NCI-H1417 (cell line): ENCODE measurements at places on chromosomes 5 and 9.

- no peak for DNase-seq
Observed at GRCh38 chr5:42591015-42591414, 165.6 kb upstream of the CCDC152 start.

- peak; percentile 22 for DNase-seq
Observed at GRCh38 chr5:132065351-132065937, 5.0 kb downstream of the IL3 start.

- no peak for DNase-seq
Observed at GRCh38 chr5:133603711-133604110, 8.6 kb downstream of the FSTL4 start.

GRCh38 chr9:1837453-1838084 is 177.6 kb upstream of the SMARCA2 start:
- peak; percentile 73 for DNase-seq

GRCh38 chr5:142221091-142221860 is 103.5 kb downstream of the SPRY4 start:
- DNase-seq = no peak

- DNase-seq = no peak
Observed at GRCh38 chr5:34751807-34752736, 86.9 kb upstream of the TTC23L start.

DNA sequence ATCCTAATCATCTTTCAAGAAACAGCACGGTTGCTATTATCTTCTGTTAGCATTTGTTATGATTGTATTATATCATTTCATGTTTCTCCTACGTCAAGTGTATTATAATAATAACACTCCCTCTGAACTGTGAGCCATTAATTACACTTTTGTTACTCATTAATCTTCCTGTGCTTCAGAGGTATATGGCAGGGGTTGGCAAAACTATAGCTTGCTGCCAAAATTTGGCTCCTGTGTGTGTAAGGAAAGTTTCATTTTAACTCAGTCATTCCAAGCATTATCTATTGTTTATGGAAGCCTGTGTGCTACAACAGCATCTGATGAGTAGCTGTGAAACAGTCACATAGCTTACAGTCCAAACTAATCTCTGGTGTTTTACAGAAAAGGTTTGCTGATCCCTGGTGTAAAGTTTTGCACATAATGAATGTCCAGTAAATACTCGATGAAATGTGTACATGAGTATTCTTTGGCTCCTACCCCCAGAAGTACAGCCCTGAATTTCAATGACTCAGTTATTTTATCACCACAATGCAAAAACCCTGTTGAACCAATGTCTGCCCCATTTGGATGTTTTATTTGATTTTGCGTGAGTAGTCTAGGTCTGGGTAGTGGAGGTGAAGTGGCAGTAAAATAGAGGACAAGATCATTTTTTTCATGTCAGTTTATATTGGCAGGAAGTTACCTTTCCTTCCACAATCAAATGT is 648.2 kb downstream of the MAT2B start:
- DNase-seq = no peak

- no peak for DNase-seq
Observed at GRCh38 chr5:116675626-116675910, 100.9 kb upstream of the SEMA6A start.

DNA sequence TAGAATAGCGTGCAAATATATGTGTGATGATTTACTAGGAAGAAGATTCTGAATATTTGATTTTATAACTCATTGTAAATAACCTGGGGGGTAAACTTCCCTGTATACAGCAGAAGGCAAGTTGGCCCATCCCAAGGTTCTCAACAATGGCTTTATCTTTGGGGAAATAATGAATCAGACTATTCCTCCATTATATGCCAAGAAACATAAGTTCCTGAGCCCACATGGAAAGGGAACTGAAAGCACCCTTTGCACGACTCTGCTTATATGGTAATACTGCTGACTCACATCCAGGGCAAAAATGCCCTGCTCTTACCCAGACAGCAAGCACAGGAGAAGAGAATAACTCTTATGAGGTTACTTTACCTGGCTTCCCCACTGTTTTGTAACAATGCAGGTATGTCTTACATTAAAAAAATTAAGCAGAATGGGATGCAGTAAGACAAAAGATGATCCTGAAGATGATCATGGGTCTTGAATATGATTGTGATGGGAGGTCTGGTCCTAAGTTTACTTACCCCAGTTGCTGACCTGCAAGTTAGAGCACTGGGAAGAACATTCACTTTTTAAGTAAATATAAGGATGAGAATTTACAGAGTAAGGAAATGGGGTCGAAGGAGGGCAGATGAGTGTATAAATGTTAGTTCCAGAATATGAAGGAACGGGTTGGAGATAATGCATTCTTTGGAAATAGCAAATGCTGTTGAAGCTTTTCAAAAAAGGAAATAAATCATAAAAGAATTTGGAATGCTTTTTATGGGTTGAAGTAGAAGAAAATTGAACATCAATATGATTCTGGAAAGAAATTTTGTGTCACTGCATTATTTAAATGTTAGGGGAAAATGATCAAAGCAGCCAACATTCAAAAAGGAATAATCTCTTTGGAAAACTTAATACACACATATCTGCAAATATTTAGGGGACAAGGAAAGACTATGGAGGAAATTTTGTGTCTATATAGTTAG is 428.4 kb upstream of the MPDZ start:
- no peak for DNase-seq

DNA sequence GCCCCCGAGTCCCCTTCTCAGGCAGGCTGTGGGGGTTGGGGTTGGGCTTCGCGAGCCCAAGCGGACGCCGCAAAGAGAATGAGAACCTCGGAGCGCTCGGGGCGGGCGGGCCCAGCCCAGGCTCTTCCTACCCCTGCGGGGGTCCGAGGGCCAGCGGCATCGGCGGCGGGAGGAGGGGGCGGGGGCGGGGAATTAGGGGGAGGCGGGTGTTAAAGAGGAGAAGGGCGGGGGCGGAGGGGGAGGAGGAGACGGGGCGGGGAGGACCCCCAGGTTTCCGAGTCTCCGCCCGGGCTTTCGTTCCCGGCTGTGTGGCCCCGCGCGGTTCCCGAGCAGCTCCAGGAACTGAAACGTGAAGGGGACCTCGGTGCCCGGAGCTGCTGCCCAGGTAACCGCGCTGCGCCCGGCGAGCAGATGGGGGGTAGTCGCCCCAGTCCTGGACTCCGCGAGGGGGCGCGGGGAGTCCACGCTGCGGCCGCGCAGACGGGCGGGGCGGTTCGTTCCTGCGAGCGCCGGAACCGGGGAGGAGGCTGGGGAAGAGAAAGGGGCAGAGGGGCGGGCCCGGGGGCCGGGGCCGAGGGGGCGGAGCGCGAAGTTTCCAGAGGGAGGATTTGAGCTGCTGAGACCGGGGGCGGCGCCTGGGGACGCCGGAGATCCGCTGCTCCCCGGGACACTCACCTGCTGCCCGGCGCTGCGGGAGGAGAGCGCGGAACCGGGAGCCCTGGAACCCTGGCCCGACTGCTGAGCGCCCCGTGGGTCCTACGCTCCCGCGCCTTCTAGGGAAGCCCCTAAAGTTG is 38.4 kb upstream of the PLEKHG4B start:
- DNase-seq = peak; percentile 89

DNA sequence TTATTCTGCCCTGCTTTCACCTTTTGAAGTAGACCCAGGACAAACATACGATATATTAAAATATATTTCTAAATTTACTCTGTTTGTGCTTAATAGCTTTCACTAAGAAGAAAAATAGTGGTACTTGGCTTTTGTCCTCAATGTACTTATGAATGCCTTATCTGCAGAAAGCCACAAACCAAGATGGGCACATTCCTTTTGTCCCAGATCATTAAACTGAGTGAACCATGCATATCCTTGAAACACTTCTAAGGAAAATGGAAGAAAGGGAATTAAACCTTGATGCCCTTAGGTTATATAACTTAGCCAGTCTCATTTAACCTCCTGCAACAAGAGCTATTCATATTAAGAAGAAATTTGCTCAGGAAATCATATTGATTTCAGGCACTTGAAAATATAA is 553.8 kb upstream of the CDH9 start:
- no peak for DNase-seq

DNA sequence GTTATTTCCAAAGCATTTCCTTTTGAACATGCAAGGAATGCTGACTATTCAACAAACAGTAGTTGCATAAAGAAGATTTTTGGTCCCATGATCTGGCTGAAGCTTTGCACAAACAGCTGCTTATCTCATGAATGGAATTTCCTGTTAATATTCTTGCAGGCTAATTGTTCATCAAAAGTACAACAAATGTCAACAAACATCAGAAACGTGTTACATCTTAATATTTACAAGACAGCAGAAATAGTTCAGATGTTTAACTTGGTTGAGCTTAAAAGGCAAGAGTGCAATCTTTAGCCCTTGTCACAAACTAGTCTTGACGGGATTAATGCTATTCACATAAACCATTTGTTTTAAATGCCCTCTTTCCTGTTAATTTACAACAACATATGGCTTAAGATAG is 47.9 kb upstream of the BASP1 start:
- no peak for DNase-seq

GRCh38 chr5:53099546-53099945 is 10.0 kb downstream of the MOCS2 start:
- no peak for DNase-seq

- DNase-seq = no peak
Observed at GRCh38 chr5:96945144-96945897, 9.4 kb downstream of the LNPEP start.

GRCh38 chr5:150763023-150763769 is 4.4 kb upstream of the DCTN4 start:
- peak; percentile 76 for DNase-seq

- DNase-seq = no peak
Observed at GRCh38 chr9:134063571-134064450, 4.0 kb downstream of the BRD3 start.

DNA sequence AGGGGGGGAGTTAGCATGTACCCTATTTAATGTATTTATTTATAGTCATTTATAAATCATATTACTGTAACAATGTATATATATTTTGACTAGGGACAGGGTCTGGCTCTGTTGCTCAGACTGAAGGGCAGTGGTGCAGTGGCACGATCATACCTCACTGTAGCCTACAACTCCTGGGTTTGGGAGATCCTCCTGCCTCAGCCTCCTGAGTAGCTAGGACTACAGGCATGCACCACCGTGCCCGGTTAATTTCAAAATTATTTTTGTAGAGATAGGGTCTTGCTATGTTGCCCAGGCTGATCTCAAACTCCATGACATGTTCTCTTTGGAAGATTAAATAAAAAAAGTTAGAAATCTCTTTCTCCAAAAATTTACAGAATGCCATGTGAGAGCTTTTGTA is 52.8 kb downstream of the ARHGEF28 start:
- DNase-seq = no peak

DNA sequence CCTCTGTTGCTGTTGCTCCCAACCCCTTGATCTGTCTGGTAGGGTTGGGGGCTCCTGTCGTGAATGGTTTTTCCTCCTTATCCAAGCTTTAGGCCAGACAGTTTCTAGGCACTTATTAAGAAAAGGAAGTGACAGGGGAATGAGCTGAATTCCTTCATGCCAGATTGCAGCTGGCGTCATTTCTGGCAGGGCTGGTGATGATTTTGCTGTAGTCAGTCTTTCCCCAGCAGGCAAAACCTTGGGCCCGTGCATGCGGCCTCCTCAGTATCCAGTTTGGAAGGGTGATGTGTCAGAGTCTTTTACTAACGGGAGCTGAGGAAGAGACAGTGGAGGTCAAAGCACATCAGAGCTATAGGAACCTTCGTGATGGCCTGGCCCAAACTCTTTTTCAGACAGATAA is 58.8 kb downstream of the COL27A1 start:
- no peak for DNase-seq

DNA sequence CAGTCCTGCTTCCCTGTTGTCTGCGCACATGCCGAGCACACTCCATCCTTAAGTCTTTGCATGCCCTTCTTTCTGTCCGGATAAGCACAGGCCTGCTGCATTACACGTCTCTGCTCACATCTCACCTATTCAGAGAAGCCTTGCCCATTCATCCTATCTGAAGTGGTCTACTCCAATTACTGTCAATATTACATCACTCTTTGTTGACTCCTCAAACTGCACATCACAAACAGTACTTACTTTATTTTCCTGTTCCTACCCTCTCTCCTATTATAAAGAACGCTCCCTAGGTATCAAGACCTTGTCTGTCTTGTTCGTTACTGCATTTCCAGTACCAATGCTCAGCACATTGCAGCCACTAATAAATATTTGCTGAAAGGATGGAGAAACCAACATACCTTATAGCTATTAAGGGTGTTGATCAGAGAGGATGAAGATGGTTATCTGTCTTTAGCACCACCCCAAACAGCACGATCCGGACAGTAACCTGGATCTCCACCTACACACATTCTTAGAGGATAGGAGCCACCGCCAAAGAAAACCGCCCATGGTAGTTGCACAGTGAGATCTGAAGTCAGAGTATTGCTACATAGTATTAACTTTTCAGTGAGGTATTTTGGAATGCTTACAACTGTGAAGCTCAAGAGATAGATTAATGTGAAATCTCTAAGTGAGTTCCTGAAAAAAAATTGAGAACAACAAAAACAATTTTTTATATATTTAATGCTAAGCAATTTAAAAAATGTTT is 1.6 kb upstream of the PRRC1 start:
- DNase-seq = no peak

DNA sequence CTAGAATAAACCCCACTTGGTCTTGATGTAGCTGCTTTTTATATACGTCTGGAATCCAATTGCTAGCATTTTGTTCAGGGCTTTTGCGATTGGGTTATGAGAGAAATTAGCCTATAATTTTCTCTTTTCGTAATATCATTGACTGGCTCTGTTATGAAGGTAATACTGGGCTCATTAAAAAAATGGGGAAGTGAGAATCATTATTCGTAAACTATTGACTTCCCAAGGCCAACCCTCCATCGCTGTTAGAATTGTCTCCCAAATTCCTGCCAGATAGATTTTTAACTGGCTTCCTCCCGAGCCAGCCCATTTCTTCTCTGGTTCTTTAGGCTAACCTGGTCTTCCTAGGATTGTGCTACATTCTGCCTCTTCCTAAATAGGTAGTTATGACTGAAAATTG is 35.9 kb upstream of the GRPEL2 start:
- DNase-seq = no peak

- DNase-seq = no peak
Observed at GRCh38 chr5:60507687-60508086, 192.3 kb downstream of the DEPDC1B start.

DNA sequence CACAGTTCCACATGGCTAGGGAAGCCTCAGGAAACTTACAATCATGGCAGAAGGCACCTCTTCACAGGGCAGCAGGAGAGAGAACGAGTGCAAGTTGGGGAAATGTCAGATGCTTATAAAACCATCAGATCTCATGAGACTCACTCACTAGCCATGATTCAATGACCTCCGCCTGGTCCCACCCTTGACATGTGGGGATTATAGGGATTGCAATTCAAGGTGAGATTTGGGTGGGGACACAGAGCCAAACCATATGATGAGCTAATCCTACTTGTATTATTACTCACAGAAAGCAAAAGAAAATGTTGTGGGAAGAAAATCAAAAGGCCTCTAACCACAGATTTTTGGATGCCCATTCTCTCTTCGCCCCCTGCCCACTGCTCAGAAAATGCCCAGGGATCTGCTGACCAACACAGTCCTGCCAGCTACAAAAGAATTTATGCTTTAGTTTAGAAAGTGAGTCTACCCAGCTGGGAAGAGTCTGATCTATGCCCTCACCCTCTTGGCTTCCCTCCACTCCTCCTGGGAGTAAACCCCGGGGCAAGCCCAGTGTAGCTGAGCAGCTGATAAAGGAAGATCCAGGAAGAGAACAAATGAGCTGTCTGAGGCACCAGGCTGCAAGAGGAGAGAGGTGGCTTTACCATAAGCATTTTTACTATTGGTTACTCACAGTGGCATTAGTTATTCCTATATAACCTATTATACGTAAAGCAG is 53.1 kb downstream of the RNF130 start:
- no peak for DNase-seq

GRCh38 chr5:80781356-80781755 is 126.6 kb upstream of the DHFR start:
- DNase-seq = no peak

- no peak for DNase-seq
Observed at GRCh38 chr5:79666758-79667157, 22.9 kb upstream of the CMYA5 start.
